ENCODE measurements at places on chromosomes 3 and 15. TPM values are rescaled to one million over a fixed set of nuclear protein-coding genes. Genes with fewer than 3 reads are reported as not detected.

The LDHAL6B gene
- total RNA-seq = not detected

DNA sequence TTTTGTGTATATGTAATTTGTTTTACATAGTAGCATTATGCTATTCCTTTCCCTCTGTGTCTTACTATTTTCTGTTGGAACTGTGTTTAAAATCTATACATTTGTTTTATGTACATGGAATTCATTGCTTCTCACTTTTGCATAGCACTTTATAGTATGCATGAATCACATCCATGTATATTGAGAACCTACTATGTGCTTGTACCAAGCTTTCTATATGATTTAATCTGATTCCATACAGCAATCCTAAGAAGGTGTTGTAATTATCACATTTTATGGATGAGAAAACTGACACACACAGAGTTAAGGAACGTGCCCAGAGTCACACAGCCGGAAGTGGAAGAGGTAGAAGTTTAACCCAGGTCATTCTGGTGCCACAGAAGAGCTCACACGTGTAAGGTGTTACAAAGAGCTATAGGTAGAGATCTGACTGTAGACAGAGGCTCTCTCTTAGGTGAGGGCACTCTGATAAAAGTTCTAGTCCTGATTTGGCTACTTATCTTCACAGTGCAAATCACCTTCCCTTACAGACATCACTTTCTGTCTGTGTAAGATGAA lies 3.5 kb upstream of the SMAD3 start:
- no peak for DNase-seq

DNA sequence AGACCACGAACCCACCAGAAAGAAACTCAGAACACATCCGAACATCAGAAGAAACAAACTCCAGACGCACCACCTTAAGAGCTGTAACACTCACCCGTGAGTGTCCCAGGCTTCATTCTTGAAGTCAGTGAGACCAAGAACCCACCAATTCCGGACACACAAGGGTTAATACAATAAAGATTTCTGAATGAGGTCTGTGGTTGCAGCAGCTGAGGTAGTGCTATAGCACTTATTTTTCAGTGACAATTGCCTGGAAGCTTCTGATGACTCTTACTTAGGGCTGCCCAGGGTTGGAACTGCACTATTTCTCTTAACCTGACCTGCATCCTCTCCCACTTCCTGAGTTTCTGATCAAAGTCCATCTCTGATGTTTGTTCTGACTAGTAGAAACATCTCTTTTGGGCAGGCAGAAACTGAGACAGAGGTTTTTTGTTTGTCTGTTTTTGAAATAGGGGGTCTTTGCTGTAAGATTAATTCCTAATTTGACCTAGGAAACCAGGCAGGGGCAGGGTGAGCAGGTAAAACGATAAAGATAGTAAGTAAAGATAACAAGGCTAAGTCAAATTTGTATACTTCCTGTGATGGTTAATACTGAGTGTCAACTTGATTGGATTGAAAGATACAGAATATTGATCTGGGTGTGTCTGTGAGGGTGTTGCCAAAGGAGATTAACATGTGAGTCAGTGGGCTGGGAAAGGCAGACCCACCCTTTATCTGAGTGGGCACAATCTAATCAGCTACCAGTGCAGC lies 169.1 kb downstream of the GAP43 start:
- peak; percentile 60 for DNase-seq

DNA sequence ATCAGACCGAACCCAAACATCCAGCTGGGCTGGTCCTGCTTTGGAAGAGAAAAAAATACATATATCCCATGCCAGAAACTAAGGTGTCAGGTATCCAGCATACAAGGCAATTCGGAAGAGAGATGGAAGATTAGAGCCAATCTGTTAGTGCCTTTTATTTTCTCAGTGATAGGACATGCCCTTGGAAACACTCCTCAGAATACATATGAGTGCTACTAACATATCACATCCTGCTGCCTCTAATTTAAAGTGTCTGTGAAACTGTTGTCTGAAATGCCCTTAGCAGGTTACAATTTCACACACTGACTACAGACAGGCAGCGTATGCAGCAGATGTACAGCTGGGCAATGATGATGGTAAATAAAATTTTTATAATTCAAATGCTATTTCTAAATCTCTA lies 78.9 kb downstream of the RBPMS2 start:
- no peak for DNase-seq

- peak; percentile 41 for DNase-seq
These were observed 34.7 kb upstream of the TUBGCP5 start for GRCh38 chr15:23073890-23074646.

DNA sequence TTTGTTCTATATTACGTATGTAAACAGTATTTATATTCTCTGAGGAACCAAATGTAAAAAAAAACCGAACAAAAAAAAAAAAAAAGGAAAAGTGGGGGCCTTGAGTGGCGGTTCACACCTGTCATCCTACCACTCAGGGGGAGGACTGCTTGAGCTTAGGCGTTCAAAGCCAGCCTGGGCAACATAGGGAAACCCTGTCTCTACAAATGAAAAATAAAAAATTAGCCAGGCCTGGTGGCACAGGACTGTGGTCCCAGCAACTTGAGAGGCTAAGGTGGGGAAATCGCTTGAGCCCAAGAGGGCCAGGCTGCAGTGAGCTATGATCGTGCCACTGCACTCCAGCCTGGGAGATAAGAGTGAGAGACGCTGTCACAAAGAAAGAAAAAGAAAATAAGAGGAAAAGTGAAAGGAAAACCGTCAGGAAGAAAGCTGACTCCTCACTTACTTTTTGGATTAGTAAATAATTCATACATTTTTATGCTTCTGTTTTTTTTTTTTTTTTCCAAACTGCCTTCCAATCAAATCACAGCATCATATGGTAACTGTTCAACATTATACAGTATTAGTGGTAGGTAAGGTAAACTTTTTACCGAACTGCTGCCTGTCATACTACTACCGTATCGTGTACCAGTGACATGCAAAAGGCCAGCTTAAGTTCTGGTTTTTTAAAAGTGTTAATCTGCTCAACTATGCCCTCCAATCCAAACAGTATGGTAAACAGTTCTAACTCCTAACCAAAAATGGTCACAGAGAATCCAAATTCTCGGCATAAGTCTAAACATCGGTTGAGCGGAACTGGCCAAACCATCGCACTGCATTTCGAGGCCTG lies 1.2 kb downstream of the PHC3 start:
- DNase-seq = peak; percentile 31

DNA sequence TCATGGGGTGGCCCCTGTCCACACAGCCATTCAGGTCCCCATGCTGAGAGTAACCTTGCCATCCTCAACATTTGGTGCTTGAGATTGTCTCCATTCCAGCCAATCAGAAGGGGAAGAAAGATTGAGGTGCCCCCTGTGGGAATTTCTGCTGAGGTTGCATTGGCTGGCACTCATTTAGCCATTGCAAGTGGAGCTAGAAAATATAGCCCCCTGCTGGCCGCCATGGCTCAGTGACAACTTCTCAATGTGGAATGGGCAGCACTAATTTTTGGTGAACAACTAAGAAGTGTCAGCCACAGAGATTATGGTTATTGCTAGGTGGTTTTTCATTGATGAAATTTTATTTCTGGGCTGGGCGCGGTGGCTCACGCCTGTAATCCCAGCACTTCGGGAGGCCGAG lies 22.0 kb downstream of the COL6A6 start:
- peak; percentile 71 for DNase-seq

The RPL22L1 gene
- total RNA-seq = 159 TPM

GRCh38 chr15:88841236-88841635 lies 38.0 kb downstream of the ACAN start:
- no peak for DNase-seq

The C3orf22 gene
- not detected for total RNA-seq

- no peak for DNase-seq
These were observed 21.5 kb downstream of the SRPRB start for GRCh38 chr3:133827136-133827535.

GRCh38 chr15:60208709-60209108 lies 189.1 kb downstream of the ANXA2 start:
- DNase-seq = peak; percentile 38

DNA sequence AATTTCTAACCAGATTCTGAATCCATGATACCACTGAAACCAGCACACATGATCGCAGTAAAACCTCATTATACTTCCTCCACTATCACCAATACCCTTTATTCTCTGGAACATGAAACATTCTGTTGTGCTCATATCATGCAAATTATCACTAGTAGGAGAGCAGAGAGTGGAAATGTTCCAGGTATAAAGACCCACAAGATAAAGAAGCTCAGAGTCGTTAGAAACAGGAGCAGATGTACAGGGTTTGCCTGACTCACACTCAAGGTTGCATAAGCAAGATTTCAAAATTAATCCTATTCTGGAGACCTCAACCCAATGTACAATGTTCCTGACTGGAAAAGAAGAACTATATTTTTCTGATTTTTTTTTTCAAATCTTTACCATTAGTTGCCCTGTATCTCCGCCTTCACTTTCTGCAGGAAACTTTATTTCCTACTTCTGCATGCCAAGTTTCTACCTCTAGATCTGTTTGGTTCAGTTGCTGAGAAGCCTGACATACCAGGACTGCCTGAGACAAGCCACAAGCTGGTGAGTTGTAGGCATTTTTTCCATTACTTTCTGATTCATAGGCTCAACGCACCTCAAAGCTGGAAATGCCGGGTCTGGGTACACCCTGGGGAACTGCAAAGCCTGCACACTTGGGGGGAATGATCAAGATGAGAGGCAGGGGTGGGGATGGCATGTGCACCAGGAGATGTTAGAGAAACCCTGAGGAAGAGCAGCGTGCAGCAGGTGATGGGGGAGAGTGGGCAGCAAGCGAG lies at the start of gene CCR2:
Gene CCR2 (plus strand): TSS at position 465 of the 764 bp plus-strand sequence. CDS start 3,417 bp downstream, outside the sequence.
- no peak for DNase-seq

DNA sequence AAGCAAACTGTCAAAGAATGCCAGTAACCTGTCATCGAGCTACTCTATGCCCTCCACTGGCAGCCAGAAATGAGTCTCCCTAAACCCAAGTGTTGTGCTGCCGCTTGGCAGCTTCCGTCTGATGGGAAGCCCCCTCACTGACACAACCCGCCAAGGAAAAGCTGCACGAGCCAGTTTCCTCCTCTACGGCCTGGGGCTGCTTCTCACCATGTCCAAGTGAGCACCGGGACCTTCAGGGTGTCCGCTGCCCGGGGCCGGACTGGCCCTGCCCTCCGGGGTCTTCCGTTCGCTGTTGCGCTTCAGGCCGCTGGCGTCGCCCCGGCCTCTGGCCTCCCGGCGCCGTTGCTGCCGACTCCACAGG lies 490 bp downstream of the TOMM70 start:
- no peak for DNase-seq

- no peak for DNase-seq
These were observed 1.1 kb upstream of the GYG1 start for GRCh38 chr3:148990236-148990635.

DNA sequence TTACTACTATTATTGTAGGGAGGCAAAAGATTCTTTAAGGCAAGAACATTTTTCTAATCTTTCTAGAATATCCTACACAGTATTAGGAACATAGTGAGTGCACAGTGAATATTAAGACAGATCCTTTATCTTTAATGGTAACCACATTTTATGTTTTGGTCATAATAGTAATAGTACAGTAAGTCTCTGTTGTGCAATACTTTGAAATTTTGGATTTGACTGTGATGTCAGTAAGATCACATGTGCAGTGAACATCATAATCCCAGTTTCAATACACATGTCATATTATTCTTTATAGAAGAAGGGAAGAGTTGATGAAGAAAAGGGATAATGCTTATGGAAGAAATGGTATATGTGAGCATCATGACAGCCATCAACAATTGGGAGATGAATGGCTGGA lies 10.7 kb downstream of the STT3B start:
- DNase-seq = no peak

The ALDH1L1 gene
- not detected for total RNA-seq

DNA sequence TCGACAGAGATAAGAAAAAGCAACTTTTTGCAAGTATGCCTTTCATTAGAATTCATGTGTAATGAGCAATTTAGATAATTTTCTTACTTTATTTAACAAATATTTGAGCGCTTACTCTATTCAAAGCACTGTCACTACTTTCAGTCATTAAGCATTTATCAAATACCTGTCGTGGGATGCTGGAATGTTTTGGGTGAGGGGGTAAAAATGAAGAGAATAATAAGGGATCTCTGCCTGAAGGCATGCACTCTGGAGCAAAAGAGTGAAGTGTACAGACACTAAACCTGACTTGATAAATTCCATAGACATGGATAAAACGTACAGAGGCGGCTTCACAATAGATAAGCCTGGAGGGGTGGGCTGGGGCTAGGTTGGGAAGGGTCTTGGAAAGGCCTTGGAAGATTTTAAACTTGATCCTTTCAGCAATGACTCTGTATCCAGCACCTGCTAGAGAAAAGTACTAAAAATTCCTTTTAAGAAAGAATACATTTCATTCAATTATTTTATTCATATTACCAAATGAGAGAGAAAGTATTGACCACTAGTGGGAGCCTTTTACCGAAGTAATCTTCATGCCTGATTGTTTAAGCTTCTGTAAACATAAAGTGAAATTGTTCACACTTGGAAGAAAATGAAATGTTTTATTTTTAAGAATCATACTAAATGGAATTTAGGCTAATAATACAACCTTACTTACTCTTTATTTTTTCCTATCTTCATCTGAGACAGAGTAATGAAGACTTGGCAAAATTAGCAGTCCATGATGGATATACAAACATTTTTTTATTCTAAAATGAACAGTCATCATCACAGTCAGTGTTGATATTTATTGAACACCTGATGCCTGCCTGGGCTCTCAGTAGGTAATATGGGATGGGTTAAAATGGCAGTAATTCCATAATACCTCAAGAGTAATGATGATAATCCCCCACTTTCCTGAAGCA lies 113.2 kb downstream of the PPP2R3A start:
- DNase-seq = peak; percentile 31

The TMEM39A gene
- total RNA-seq = 29.2 TPM

The GCSAM gene
- not detected for total RNA-seq

Measured in myocyte (in vitro differentiated cells).